Adrenal gland (tissue), 19 donors: ENCODE measurements at places on chromosomes 3 and 15. TPM values are rescaled to one million over a fixed set of nuclear protein-coding genes. Genes with fewer than 3 reads are reported as not detected.
A peak's percentile ranks its signal among the peaks of the same experiment; 100 is the strongest.

CCR8 gene
- total RNA-seq, result not detected

GUCA1C gene
- not detected for total RNA-seq

- no peaks in the 10 kb centered on the region for H3K27me3 ChIP-seq
- no peak overlapping the region for H3K27ac ChIP-seq
- no peak overlapping the region for H3K4me3 ChIP-seq
- H3K4me1 ChIP-seq, result no peaks in the 10 kb centered on the region
- H3K36me3 ChIP-seq, result no peaks in the 10 kb centered on the region
Measured at GRCh38 chr3:175913286-175913685, 1054.2 kb downstream of the NAALADL2 start.

ERICH6 gene
- total RNA-seq, result 0.47 TPM

GRCh38 chr3:114880078-114880477 lies 267.0 kb downstream of the ZBTB20 start:
- no peak for DNase-seq
- no peak overlapping the region for H3K4me3 ChIP-seq
- H3K27ac ChIP-seq, result peak overlapping the region; percentile 75
- no peaks in the 10 kb centered on the region for H3K36me3 ChIP-seq
- peaks cover 30% of the 10 kb centered on the region for H3K4me1 ChIP-seq

DNA sequence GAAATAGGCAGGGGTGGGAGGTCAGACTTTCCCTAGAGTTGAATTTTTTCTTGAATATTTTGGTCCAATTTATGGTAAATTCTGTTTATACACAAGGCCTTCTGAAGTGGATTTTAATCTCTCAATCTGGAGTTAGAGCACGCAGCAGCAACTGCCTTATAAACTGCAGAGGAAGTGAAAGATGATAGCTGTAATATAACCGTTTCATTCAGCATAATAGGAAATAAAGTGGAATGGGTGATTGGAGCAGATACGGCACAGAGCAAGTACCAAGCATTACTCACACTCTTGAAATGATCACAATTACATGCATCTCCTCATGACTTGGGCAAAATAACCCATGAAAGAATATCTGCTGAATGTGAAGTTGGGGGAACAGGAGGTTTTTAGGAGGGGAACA lies 106.8 kb downstream of the ARRDC4 start:
- H3K27ac ChIP-seq, result no peak overlapping the region
- no peak for DNase-seq
- H3K27me3 ChIP-seq, result peaks cover 5% of the 10 kb centered on the region
- no peaks in the 10 kb centered on the region for H3K4me1 ChIP-seq
- H3K4me3 ChIP-seq, result no peak overlapping the region
